ENCODE measurements at places on chromosomes 1 and 21.

- DNase-seq = no peak
Observed at GRCh38 chr1:175364424-175365076, 172.0 kb upstream of the KIAA0040 start.

GRCh38 chr1:51990478-51990965, at the start of gene RAB3B:
Gene RAB3B, minus strand, starts transcription at chr1:51990700. Its CDS starts 13,583 bp downstream, at chr1:51977117.
- DNase-seq = peak; percentile 47

DNA sequence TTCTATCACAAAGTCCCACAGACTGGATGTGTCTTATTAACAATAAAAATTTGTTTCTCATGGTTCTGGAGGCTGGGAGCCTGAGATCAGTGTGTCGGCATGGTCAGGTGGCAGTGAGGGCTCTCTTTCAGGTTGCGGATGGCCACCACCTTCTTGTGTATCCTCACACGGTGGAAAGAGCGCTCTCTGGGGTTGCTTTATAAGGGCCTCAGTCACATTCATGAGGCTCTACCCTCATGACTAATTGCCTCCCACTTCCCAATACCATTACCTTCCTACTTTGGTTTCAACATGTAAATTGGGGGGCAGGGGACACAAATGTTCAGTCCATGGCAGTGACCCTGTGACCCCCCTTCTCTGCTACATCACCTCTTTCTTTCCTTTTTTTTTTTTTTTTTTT, 20.7 kb upstream of the MX1 start:
- no peak for DNase-seq

GRCh38 chr1:58745117-58745516, 38.7 kb downstream of the JUN start:
- DNase-seq = no peak

DNA sequence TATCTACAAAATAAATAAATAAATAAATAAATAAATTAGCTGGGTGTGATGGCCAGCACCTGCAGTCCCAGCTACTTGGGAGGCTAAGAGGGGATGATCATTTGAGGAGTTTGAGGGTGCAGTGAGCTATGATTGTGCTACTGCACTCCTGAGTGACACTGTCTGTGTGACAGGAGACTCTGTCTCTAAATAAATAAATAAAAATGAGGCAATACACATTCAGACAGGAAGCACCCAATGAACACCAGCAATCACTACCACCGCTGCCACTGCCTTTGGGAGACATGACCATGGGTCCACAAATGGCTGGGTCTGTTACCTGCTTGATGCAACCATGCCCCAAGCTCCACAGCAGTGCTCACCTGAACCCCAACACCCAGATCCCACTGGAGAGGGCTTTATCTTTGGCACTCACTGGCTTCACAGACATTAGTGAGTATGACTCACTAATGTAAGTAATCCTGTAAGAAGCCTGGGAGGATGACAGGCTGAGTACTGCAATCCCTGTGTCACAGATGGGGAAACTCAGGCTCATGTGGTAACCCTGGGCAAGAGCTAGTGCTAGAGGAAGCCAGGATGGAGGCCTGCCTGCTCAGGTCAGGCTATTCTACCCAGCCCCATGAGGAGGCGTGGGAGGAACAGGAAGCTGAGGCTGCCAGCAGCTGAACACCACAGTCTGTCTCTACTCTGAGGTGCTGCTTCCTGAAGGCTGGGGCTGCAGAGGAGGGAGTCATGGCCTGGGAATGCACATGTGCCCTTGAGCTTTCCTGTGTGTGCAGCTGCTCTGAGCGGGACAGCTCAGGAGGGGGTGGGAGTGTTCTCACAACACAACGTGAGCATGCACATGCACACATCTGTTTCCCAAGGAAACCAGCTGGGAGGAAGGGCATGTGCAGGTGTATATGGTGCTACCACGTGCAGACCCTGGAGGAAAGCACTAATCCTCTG, 43.0 kb downstream of the SLC9A1 start:
- peak; percentile 80 for DNase-seq

DNA sequence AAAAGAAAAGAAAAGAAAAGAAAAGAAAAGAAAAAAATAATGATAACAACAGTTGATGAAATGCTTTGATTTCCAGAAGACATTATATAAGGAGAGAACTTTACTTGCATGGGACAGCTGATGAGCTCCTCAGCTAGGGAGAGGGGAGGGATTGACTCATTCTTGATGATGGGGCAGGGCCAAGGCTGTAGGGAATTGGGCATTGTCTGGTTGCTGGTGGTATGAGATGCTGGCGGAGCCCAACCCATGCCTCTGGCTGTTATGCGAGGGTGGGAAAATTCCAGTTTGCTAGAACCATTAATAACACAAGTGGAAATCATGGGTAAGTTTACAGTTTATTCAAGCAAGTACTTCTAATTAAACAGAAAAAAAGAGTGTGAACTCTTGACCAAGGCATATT, 36.0 kb upstream of the KIF26B start:
- no peak for DNase-seq

DNA sequence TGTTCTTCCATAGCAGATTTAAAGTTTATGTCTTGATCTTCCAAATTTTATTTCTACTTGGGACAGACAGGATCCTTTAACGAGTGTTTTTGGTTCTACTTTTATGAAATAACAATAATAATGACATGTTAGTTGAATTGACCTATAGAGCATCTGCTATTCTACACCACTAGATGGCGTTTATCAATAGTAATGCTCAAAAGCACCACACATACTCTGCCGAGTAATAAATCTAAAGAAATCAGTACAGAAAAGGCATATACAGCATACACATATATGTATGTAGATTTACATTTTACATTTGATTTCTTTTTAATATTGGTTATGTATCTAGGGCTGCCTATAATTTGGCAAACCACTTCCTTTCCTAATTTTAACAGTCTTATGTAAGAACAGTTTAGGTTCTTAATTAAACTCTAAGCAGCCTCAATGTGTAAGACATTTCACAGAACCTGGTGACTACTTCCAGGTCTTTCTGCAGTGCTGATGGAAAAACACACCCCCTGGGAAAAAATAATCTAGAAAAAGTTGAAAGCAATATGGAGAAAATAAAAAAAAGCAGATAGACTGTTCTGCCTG, 5.9 kb upstream of the SIPA1L2 start:
- peak; percentile 75 for DNase-seq

- DNase-seq = no peak
Observed at GRCh38 chr1:208893251-208893650, 649.1 kb upstream of the PLXNA2 start.

DNA sequence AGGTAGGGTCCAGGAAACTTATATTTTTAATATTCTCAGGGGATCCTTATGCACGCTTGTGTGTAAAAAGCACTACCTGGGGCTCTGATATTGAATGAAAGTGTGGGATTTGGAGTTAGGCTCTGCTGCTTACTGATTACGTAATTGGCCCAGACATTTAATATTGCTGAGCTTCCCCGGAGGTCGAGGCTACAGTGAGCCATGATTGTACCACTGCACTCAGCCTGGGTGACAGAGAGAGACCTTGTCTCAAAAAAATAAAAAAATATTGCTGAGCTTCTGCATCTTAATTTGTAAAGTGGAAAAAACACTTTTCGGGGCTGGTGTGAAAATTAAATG, 62.2 kb upstream of the KIF26B start:
- no peak for DNase-seq

GRCh38 chr1:246579818-246580217, 13.6 kb downstream of the CNST start:
- peak; percentile 42 for DNase-seq

DNA sequence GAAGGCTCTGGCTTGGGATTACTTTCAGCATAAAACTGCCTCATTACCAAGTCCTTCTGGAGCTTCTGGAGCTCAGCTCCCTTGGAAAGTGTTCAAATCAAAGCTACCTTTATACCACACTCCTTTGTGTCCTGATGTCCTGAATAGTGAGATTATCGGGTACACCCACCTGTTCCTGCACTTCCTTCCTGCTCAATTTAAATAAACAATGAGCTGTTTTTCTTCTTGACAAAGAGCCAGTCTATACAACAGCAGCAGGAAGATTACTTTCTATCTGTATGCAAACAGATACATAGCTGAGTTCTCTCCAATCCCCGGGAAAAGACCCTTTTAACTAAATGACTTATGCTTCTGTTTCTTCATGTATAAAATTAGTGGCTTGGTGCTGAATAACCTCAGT, 258.0 kb upstream of the FMN2 start:
- peak; percentile 14 for DNase-seq

GRCh38 chr1:11535761-11536572, 57.0 kb downstream of the DISP3 start:
- DNase-seq = no peak

DNA sequence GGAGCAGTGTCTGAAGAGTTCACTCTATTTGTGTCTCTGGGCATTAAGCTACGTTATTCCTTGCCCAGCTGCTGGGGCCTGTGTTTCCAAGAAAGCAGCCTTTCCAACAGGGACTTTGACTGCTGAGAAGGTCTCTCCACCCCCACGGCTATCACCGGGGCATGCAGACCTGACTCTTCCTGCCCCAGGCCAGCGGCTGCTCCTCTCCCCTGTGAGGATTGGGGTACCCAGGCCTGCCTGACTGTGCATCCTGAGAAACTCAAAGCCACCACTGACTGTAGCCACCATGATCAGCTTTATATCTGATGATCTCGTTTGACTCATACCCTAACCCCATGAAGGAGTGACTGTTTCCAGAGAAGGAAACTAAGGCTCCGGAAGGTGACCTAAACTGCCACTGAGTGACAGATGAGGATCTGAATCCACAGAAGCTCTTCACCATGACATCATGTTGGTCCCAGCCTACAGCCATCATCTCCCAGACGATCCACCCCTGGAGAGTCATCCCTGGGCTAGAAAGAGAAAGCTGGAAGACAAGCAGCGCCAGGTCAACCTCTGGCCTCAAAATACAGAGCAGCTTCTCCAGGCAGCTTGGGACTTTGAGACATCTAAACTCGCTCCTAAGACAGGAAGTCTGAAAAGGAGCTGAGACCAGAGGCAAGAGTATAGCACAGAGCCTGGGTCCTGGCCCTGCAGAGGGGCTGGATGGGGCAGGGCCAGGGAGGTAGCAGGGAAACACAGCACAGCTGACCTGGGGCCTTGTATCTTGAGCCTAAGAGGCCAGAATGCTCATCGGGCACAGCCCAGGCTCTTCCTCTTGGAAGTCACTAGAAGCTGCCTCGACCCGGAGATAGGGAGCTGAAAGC, 244.0 kb upstream of the VAMP3 start:
- no peak for DNase-seq

All from tongue (tissue), 3 donors.